ENCODE measurements at places on chromosomes 7 and 10. TPM values are rescaled to one million over a fixed set of nuclear protein-coding genes. Genes with fewer than 3 reads are reported as not detected.

DNA sequence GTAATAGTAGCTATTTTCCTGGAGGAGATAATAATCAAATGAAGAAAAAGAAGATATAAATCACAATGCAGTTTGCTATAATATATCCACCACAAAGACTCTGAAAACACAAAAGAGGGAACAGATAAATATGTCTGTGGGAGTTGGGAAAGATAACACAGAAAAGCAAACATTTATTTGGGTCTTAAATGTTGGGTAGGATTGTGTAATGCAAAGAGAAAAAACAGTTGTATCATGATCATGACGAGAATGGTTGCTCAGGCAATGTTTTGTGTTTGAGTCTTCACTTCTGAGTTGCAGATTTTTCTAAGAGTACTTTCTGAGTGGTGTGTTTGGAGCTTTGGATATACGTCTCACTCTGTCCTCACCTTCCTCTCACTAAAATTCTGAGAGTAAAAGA lies 437.5 kb downstream of the TFEC start:
- no peak overlapping the region for H3K4me3 ChIP-seq
- no peaks in the 10 kb centered on the region for H3K27me3 ChIP-seq
- no peaks in the 10 kb centered on the region for H3K4me1 ChIP-seq
- H3K27ac ChIP-seq = no peak overlapping the region
- no peak for DNase-seq

DNA sequence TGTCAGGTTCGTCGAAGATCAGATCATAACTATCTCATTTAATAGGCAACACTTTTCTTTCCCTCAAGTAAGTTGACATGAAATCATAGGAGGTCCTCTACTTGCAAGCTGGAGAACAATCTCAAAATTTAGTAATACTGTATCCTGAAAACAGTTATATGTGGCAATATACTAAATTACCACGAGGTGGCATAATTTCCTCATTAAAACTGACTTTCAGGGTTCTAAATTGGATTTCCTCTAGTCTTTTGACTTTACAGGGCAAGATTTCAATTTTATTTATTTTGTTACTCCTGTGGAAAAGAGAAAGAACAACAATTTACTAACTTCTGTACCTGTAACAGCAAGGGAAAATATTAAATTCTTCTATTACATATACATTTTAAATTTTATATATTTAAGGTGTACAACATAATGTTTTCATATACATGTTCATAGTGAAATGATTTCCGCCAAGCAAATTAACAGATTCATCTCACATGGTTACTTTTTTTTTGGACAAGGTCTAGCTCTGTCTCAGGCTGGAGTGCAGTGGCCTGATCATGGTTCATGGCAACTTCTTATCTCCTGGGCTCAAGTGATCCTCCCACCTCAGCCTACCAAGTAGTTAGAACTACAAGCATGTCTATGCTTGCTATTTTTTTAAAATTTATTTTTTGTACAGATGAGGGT lies 53.4 kb upstream of the CYP2C18 start:
- H3K36me3 ChIP-seq = no peaks in the 10 kb centered on the region
- no peaks in the 10 kb centered on the region for H3K4me1 ChIP-seq
- no peak overlapping the region for H3K27ac ChIP-seq
- no peak overlapping the region for H3K4me3 ChIP-seq

DNA sequence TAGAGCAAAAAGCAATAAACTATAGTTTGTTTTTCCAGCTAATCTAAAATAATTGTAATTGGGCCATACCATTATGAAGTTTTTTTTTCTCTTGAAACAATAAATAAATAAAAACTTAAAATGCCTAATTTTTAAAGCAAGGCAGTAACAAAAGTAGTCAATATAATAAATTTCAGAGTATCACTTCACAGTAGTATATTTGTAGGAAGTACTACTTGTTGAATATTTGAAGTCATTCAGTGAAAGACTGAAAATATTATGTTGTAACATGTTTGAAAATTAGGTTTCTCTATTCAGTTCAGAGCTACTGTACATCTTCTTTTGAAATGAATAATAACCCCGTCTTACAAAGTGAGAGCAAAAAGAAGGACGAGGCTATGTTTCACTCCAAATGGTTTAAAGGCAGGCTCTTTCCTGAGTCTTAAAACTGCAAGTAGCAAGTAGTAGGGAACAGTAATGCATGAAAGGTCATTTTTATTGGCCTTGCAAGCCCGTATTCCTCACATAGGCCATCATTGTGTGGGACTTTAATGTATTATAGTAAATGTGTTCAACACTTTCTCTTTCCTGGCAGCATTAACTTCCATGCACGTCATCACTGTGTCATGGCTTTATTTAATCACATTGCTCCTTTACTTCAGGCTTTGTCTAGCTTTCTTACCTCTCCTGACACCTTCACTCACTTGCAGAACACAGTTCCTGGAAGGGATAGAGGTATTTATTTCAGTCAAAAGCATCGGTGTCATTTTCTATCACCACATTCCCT lies 141.4 kb downstream of the VTI1A start:
- H3K36me3 ChIP-seq = peaks cover 3% of the 10 kb centered on the region
- no peak for DNase-seq
- H3K27ac ChIP-seq = no peak overlapping the region
- H3K4me3 ChIP-seq = no peak overlapping the region
- H3K4me1 ChIP-seq = peaks cover 20% of the 10 kb centered on the region
- no peaks in the 10 kb centered on the region for H3K27me3 ChIP-seq

- DNase-seq = no peak
- H3K4me3 ChIP-seq = no peak overlapping the region
- peaks cover 7% of the 10 kb centered on the region for H3K27me3 ChIP-seq
- no peak overlapping the region for H3K27ac ChIP-seq
- peaks cover 1% of the 10 kb centered on the region for H3K4me1 ChIP-seq
These were observed 64.6 kb downstream of the JCAD start for GRCh38 chr10:29994811-29995210.

- no peaks in the 10 kb centered on the region for H3K27me3 ChIP-seq
- H3K4me1 ChIP-seq = no peaks in the 10 kb centered on the region
- no peaks in the 10 kb centered on the region for H3K36me3 ChIP-seq
- H3K27ac ChIP-seq = no peak overlapping the region
- no peak for DNase-seq
These were observed 146.5 kb upstream of the PRSS1 start for GRCh38 chr7:142602756-142603155.

OPN4 gene
- polyA plus RNA-seq = not detected

HOXA11 gene
- not detected for polyA plus RNA-seq

MEIG1 gene
- not detected for polyA plus RNA-seq

CNTNAP2 gene
- 0.31 TPM for polyA plus RNA-seq
